Smooth muscle cell of the brain vasculature (primary cell): ENCODE measurements at places on chromosomes 3 and 15.
A peak's percentile ranks its signal among the peaks of the same experiment; 100 is the strongest.

DNA sequence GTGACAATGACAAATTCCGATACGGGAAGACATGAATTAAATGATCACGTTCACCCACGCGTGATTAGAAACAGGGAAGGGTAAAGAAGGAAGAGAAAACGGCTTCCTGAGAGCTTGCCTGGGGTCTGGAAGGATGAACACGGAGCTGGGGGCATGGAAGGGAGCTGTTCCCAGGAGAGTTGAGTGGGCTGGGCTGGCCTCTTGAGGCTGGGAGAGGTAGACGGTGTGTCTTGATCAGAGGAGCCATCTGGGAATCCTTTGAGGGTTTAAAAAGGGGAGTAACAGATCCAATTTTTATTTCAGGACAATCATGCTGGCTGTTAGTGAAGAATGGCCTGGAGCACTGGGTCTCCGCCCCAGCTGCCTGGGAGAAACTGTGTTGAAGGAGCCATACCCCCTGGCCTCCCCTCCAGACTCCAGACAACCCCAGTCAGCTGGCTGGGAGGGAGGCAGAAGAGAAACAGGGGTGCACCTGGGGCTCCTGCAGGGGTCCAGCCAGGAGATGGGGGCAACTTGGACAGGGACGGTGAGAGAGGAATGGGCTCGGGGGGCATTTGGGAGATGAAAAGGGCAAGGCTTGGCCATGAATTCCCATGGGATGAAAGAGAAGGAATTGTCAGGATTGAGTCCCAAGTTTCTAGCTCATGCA lies 53.6 kb upstream of the CGNL1 start:
- no peak for DNase-seq

GRCh38 chr3:17055374-17056276 lies 170.9 kb downstream of the PLCL2 start:
- no peak for DNase-seq

- peak; percentile 97 for DNase-seq
These were observed at the start of the genes BTD and HACL1 for GRCh38 chr3:15601399-15602145. Gene BTD (plus strand): TSS chr3:15601745. CDS start chr3:15635440, 33,695 bp downstream. Gene HACL1 (minus strand): TSS chr3:15601569. CDS start chr3:15601463, 106 bp downstream.

- no peak for DNase-seq
These were observed 37.5 kb downstream of the CHAC1 start for GRCh38 chr15:40990789-40991188.

DNA sequence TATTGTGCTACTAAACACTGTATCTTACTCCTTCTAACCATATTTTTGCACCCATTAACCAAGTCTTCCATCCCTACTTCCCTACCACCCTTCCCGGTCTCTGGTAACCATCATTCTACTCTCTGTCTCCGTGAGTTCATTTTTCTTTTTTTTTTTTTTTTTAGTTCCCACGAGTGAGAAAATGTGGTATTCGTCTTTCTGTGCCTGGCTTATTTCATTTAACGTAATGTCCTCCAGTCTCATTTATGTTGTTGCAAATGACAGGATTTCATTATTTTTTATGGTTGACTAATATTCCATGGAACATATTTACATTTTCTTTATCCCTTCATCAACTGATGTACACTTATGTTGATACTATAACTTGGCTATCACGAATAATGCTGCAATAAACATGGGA lies 31.7 kb downstream of the TJP1 start:
- no peak for DNase-seq
